B cell (primary cell): ENCODE measurements at places on chromosomes 11 and 22. TPM values are rescaled to one million over a fixed set of nuclear protein-coding genes. Genes with fewer than 3 reads are reported as not detected.

DEUP1 gene
- total RNA-seq = not detected in 2 replicates

GRCh38 chr22:18078329-18079041 lies 695 bp downstream of the PEX26 start:
- DNase-seq = peak; percentile 47
- peak overlapping the region; percentile 89 for H3K27ac ChIP-seq
- peaks cover 31% of the 10 kb centered on the region for H3K4me1 ChIP-seq

DNA sequence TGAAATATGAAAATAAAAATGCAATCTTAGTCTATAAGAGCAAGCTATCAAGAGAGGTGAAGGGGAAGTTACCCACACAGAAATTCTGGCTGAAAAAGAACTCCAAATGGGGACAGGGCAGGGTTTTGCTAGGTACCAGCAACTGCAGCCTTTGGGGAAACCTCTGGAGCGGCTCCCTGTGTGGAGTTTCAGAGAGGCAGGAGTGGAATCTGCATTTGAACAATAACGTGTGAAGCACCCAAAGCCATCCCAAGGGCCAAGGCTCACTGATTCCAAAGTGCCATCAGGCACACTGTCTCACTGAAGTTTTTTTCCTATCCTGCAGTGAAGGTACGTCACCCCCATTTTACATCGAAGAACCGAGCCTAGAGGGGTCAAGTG lies 87.8 kb downstream of the KCNC1 start:
- H3K27me3 ChIP-seq = no peaks in the 10 kb centered on the region
- H3K4me1 ChIP-seq = no peaks in the 10 kb centered on the region
- H3K36me3 ChIP-seq = no peaks in the 10 kb centered on the region
- DNase-seq = no peak

DNA sequence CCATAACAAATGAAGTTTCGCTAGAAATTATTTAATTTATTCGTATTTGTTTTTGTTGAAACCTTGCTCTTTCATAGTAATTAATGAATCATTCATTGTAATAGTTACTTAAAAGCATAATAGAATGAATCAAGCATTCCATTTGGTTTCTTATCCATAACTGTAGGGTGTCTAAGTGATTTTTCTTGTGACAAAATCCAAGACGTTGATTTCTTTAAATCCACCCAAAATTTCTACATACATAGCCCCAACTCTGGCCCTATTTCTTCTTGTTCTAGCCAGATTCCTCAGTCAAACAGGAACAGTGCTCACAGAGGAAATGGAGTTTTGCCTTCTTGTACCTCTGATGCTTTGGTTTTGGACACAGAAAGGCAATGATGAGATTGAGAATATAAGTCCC lies 25.5 kb downstream of the UBASH3B start:
- no peak for DNase-seq
- no peaks in the 10 kb centered on the region for H3K27me3 ChIP-seq
- H3K4me1 ChIP-seq = no peaks in the 10 kb centered on the region
- no peaks in the 10 kb centered on the region for H3K36me3 ChIP-seq
- H3K4me3 ChIP-seq = no peak overlapping the region

GGT5 gene
- not detected in 2 replicates for total RNA-seq

MAPK8IP1 gene
- total RNA-seq = 1.4 and 2.1 TPM in 2 replicates
